ENCODE measurements at places on chromosomes 1 and 21. TPM values are rescaled to one million over a fixed set of nuclear protein-coding genes. Genes with fewer than 3 reads are reported as not detected.

DNA sequence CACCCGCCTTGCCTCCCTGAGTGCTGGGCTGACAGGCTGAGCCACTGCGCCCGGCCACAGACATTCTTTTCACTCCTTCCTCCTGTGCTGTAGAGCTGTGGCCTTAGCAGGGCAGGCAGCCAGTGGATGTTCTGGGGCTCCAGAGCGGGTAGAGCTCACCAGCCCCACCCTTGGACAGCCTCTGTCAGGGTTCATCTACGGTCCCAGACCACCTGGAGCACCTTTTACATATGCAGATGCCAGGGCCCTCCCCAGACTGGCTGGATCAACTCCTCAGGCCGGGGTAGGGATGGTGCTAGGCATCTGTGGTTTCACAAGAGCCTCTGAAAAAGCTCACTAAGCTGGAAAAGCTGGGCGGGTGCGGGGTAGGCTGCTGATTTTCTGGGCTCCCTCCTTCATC is 4.6 kb downstream of the ATP13A2 start:
- DNase-seq: no peak

GRCh38 chr1:113830039-113830438 is 17.8 kb upstream of the RSBN1 start:
- no peak for DNase-seq

CASQ1 gene
- 1.3 TPM for polyA plus RNA-seq

GRCh38 chr1:155131856-155132255 is 3.8 kb upstream of the SLC50A1 start:
- DNase-seq: no peak

ZNF593OS gene
- polyA plus RNA-seq: not detected

- no peak for DNase-seq
Observed at GRCh38 chr1:30511991-30512913, 211.1 kb downstream of the MATN1 start.

DNA sequence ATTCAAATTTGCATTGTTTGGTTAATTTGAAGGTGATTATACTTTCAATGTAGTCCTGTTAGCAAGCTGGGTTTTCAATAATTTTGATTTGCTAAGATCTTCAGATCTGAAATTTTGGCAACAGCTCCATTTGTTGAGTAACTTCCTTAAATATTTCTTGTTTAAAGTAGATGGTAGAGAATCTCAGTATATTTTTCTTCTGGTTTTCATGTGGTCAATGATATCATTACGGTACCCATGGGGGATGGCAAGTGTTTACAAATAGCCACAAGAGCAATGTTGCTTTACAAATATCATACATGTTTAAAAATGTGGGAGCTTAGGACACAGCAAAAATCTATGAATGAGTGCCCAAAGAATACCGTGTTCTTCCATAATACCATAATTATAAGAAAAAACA is 175.9 kb downstream of the IFI44 start:
- no peak for DNase-seq

BACH1 gene
- polyA plus RNA-seq: 6.0 TPM

DMBX1 gene
- polyA plus RNA-seq: 0.23 TPM

- no peak for DNase-seq
Observed at GRCh38 chr1:73100216-73100615, 817.9 kb upstream of the NEGR1 start.

DNA sequence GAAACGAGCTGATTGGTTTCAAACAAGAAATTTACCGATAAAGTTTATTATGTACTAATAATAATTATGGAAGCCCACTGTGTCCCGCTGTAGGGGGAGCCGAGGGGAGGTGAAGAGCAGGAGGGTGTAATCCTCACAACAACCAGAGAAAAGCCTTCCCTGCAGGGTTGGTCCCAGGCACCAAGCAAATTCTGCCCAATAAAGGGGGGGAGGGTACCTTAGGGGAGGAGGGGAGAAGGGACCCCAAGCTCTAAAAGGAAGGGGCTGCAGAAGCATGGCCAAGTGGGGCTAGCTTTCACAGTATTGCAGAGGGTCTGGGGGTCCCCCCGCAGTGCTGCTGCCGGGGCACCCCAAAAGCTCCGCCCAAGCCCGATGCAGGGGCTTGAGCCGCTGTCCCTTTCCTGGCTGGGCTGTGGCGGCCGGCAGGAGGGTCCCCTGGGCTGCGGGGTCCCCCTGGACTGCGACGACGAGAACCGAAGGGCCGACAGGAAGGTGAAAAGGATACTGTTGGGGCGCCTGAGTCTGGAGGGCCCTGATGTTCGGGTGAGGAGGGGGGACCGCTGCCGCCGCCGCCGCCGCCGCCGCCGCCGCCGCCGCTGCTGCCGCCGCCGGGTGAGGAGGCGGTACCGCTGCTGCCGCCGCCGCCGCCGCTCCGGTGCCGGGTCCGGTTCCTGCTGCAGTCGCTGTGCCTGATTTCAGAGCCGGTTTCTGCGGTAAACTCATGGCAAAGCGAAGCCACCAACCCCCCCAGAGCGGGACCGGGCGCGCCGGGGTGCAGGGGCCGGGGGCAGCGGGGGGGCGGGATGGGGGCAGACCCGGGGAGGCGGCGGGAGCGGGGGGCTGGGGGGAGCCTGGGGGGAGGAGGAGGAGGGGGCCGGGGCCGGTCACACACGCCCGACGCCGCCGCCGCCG is 771 bp downstream of the EIF4G3 start:
- no peak for DNase-seq

CFAP107 gene
- polyA plus RNA-seq: 0.13 TPM

GRCh38 chr1:6831366-6831765 is 46.1 kb downstream of the CAMTA1 start:
- no peak for DNase-seq

DNA sequence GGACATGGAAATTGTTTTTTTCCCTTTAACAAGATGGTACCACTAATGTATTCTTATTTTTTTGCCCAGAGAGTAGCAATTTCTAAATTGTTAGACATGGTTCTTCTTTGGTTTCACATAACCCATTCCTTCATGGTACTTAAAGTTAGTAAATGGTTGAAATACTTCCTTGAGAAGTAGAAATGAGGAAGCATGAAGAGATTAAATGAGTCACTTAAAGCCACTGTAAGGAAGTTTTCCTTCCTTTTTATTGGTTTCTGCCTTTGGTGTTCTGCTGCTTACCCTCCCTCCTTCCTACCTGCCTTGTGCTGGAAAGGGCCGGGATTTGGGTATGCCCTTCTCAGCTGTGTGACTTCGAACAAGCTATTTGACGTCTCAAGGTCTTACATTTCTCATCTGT is 101.0 kb downstream of the KIF26B start:
- DNase-seq: no peak

HEYL gene
- 1.8 TPM for polyA plus RNA-seq

DNA sequence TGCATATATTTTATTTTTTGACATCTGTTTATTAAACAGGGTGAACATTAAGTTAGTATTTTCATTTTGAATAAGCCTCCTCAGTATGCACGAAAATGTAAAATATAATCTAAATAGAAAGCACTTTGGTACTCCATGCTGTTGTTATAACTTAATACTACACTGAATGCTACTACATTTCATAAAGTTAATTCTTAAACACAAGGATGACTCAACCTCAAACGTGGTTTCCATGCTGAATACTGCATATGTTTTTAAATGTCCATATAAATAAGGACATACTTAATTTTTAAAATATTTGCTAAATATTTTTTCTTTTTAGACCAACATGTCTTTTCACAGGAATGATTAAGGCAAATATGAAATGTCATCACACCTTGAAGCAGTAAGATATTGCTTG is 83.9 kb downstream of the USP24 start:
- DNase-seq: no peak

DNA sequence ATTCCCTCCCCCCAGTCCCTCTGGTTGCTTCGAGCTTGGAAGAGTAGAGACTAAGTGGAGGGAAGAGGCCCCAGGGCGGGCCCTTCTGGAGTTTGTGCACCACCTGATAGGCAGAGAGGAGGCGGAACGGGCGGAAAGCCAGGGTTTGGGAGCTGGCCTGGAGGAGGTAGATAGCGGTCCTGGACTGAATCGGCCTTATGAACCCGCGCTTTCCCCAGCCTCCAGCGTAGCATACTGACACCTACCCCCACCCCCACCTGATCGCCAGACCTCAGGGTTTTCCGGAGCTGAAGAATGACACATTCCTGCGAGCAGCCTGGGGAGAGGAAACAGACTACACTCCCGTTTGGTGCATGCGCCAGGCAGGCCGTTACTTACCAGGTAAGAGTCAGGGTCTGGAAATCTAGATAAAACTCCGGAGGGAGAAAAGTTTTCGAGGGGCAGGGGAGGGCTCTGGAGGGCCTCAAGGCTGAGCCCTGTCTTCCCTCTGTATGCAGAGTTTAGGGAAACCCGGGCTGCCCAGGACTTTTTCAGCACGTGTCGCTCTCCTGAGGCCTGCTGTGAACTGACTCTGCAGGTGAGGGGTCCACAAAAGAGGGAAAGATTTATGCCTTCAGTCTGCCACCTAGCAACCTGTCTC is 705 bp downstream of the UROD start:
- peak; percentile 58 for DNase-seq

DNA sequence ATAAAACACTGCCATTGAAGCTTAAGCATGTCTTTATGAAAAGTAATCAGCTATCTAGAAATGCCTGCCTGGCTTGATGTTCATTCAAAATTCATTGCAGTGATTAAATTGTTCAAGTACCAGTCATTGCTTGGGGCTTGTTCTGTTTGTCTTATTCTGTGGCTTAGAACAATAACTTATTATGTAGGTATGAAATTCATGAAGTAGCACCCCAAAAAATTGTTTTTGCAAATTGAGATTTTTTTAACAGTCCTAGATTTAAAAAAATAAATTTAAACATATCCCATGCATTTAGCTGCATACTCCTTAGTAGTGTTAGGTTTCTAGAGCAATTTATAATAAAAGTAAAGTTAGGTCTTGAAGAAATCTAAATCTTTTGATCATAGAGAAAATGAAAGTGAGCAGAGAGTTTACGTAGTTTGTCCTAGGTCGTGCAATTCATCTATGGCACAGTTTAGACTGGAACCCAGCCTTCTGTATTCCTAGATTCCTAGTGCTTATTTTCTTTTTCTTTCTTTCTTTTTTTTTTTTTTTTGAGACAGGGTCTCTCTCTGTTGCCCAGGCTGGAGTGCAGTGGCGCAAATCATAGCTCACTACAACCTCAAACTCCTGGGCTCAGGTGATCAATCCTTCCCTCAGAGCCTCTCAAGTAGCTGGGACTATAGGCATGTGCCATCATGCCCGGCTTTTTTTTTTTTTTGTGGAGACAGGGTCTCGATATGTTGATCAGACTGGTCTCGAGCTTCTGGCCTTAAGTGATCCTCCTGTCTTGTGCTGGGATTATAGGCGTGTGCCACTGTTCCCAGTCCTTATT is 9.3 kb downstream of the MIER1 start:
- no peak for DNase-seq

UHMK1 gene
- polyA plus RNA-seq: 4.6 TPM

DNA sequence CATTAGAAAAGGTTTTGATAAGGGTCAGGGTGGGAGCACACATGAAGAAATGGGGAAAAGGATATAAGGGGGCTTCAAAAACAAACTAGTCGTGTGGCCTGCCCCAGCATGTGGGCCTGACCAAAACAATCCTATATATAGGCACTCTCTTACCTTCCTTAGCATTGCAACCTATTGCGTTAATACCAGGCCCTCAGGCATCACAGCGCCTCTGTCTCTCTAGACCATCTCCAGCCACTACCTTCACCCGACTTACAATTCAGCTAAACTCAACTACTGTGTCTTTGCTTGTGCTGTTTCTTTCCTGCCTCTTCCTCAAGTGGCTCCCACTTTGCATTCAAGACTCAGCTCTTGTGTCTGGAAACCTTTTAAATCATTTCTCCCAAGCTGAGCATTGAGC is 47.0 kb upstream of the GJA5 start:
- no peak for DNase-seq

LY9 gene
- polyA plus RNA-seq: not detected

GUCA2A gene
- polyA plus RNA-seq: not detected

- no peak for DNase-seq
Observed at GRCh38 chr1:92461364-92462097, 25.2 kb downstream of the GFI1 start.

GRCh38 chr1:16138772-16139221 is 17.1 kb downstream of the EPHA2 start:
- no peak for DNase-seq

- no peak for DNase-seq
Observed at GRCh38 chr21:42530167-42530518, 16.5 kb downstream of the SLC37A1 start.

- no peak for DNase-seq
Observed at GRCh38 chr1:7352364-7352763, 418.7 kb upstream of the VAMP3 start.

DNA sequence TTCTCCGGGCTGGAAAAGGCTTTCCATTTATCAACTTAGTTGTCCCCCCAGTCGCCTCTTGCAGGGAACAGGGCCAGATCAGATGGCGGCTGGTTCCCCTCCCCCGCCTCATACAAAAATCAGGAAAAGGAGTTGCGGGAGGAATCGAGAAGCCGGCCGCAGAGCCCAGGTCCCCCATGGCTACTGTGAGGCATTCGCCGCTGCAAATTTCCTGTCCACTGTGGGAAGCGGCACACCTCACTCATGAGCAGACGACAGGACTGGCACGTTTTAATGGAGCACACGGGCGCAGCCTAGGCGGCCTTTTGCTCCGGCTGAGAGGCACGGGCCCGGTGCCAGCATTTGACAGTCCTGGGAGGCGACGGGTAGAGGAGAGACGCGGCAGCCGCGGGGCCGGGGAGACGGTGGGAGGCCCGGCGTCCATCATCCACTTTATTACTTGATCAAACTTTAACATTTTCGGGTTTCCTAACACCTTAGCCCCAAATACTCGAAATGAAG is 1.1 kb downstream of the GNG4 start:
- DNase-seq: no peak

COL8A2 gene
- 2.4 TPM for polyA plus RNA-seq

LCE1A gene
- not detected for polyA plus RNA-seq

TSSK3 gene
- 1.2 TPM for polyA plus RNA-seq

GRCh38 chr1:160884579-160884978 is 401 bp downstream of the ITLN1 start:
- DNase-seq: no peak

DNA sequence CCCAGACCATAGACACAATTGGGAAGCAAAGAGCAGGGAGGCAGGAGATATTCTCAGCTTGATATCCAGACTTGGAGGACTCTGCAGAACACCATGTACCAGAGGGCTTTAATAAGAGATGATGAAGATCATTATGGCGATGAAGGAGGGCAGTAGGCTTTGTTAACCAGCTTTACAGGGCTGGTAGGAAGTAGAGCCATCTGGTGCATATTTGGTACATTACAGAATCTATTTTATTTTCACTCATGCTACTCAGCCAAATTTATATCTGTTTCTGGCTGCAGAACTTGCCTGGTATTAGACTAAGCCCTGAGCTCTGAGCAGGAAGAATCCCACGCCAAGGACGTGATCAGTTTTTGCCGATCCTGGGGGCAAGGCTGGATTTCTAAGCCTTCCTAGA is 61.8 kb upstream of the SYT6 start:
- DNase-seq: no peak

DNA sequence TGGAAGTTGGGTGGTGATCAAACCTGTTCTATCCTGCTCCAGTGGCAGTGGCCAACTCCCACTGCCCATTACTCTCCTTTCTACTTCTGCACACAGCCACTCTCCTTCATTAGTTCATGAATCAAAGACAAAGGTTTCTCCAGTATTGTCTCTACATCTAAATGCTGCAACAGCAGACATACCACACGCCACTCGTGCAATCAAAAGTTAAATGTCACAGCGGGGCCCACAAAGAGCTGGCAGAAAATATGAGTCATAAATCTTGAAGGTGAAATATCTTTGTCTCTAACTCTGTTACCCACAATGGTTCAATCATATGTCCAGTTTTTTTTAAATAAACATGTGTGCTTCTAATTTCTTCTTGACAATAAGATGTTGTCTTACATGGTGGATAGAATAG is 13.3 kb downstream of the APCS start:
- DNase-seq: no peak

GRCh38 chr1:165910764-165911421 is 83.5 kb downstream of the UCK2 start:
- no peak for DNase-seq

All from H1 (cell line).